ENCODE measurements at places on chromosomes 16 and 17.
A peak's percentile ranks its signal among the peaks of the same experiment; 100 is the strongest.

GRCh38 chr16:14087590-14088154 lies 16.6 kb downstream of the MRTFB start:
- no peak for DNase-seq

DNA sequence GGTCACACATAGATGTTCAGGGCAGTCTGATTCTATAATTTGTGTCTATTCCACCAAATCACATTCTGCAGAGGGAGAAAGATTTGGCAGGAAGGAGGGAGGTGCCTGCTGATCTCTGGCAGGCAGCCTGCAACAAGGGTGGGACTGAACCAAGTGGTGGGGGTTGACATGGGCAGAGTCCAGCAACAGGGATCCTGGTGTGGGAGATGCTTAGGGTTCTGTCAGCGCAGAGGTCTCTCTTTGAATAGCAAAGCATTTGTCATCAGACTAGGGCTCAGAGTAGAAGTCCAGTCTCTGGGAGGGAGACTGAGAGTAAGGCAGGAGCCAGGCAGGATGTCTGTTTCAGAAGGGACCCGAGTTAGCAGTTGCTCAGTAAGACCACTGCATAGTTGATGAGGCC lies 94.6 kb downstream of the UTP18 start:
- no peak for DNase-seq

DNA sequence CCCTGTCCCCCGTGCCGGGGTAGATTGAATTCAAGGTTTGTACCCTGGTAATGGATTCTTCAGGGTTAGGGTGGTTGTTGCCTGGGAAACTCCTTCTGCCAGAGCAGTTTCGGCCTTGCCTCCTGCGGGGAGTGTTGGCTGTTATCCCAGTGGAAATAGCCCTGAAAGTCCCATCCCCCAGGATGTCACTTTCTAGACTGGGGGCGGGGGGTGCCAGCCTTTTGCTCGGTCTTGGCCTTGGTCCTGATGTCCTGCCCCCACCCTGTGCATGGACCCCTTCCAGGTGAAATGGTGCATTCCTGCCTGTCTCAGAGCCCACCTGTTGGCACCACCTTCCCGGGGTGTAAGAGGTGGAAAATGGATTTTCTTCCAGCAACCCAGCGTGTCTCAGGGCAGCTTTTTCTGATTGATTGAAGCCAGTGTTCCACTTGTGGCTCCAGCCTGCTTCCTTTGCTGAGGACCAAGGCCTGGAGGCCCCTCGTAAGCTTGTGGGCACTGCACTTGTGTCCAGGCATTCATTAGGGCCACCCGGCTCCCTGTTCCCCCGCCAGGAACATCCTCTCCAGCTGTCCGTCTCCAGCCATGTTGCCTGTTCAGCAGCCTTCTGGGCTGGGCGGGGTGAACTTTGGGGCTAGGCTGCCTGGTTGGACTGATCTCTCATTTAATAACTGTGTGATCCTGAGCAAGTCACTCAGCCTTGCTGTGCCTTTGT lies 25.6 kb downstream of the MGAT5B start:
- no peak for DNase-seq

DNA sequence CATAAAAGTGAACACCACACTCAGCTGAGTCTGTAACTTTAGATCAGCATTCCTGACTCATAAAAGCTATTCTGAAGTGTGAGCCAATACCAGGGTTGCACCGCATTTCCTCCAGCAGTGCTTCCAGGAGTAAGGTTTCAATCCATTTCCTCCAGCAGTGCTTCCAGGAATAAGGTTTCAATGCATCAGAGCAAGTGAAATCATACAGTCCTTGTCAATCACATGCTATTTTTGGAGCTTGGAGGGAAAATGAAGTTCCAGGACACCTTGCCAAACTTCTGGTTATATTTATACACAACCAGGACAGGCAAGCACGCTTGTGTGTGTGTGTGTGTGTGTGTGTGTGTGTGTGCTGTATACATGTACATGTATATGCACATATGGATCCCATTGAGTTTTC lies 327.6 kb downstream of the GRIN2A start:
- no peak for DNase-seq

DNA sequence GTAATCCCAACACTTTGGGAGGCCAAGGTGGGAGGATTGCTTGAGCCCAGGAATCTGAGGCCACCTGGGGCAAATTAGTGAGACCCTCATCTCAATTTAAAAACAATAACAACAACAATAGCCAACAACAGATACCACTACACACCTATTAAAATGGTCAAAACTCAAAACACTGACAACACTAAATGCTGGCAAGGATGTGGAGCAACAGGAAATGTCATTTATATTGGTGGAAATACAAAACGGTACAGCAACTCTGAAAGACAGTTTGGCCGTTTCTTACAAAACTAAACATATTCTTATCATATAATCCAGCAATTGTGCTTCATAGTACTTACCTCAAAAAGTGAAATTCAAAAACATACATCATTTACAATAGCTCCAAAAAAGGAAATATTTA lies 57.7 kb downstream of the DNAH3 start:
- no peak for DNase-seq

DNA sequence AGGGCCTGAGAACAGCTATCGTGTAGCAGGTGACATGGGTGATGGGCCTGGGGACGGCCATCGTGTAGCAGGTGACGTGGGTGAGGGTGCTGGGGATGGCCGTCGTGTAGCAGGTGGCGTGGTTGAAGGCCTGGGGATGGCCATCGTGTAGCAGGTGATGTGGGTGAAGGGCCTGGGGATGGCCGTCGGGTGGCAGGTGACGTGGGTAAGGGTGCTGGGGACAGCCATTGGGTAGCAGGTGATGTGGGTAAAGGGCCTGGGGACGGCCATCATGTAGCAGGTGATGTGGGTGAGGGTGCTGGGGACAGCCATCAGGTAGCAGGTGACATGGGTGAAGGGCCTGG lies 15.5 kb downstream of the TPSD1 start:
- DNase-seq: no peak

GRCh38 chr17:8220783-8221662 lies 10.6 kb upstream of the AURKB start:
- peak; percentile 88 for DNase-seq

DNA sequence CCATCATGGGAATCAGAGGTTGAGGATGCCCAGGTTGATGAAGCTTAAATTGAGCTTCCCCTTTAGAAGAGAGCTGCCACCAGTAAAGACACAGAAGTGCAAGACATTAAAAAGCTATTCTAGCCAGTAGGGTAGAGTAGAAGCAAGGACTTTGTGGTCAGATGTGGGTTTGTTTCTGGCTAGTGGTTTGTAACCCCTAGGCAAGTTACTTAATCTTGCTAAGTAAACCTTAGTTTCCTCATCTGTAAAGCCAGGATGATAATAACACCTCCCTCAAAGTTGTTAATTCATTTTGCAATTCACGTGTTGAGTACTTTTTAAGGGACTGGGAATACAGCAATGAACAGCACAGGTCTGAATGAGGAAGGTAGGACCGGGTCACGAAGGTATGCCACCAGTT lies 3.6 kb downstream of the SNTB2 start:
- no peak for DNase-seq

DNA sequence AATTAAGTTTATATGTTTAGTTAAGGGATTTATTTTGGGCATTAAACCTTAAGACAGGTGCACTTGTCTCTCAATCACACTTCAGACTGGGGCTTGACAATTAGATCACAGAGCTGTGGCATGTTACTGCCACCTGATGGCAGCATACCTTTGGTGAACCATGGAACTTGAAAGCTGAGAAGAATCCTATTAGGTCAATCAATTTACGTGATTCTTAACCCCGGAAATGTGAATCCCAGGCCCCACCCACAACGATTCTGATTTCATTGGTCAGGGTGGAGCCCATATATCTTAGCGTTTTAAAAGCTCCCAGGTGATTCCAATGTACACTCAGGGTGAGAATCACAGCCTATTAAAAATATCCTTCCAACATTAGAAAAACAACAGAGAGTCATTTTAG lies 91.0 kb downstream of the GSG1L start:
- no peak for DNase-seq

GRCh38 chr17:76131051-76131691 lies 9.9 kb downstream of the FOXJ1 start:
- no peak for DNase-seq

GRCh38 chr16:66693149-66693548 lies 3.4 kb downstream of the CMTM4 start:
- no peak for DNase-seq

GRCh38 chr17:63609816-63610573 lies 9.3 kb downstream of the TACO1 start:
- no peak for DNase-seq

GRCh38 chr17:83136156-83136555 lies 56.7 kb downstream of the METRNL start:
- no peak for DNase-seq

GRCh38 chr16:1430214-1430758 lies 592 bp upstream of the PERCC1 start:
- DNase-seq: no peak

DNA sequence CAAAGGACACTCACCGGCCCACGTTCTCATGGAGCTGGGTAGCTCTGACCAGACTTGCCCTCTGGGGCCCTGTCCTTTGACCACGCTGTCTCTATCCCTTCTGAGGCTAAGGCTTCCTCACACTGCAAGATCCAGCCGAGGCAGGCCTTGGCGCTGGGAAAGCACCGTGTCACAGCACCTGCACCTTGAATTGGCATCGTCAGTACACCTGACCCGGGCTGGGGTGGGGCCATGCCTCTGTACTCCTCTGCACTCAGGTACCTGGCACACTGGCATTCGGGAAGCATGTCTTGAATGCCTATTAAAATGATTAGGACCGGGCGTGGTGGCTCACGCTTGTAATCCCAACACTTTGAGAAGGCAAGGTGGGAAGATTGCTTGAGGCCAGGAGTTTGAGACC lies 6.0 kb downstream of the TBC1D24 start:
- no peak for DNase-seq

DNA sequence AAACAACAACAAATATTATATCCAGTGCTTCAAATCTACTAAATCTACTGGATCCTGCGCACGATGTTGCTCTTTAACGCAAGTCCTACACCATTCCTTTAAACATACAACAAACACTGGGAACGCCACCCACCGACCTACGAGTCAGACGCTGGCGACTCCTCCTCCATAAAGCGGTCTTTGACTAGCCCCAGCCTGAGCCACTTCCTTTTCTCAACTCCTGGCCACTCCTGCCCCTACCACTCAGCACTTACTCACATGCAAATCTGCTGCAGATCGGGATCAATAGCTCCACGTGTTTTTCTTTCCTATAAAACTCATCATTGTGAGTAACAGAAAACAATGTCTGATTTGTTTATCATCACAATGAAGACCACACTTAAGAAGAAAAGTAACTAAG lies 32.8 kb upstream of the MNT start:
- DNase-seq: no peak

- DNase-seq: no peak
Observed at GRCh38 chr16:25544294-25544693, 147.5 kb upstream of the HS3ST4 start.

GRCh38 chr17:8375738-8376259 lies 705 bp downstream of the KRABD2 start:
- no peak for DNase-seq

DNA sequence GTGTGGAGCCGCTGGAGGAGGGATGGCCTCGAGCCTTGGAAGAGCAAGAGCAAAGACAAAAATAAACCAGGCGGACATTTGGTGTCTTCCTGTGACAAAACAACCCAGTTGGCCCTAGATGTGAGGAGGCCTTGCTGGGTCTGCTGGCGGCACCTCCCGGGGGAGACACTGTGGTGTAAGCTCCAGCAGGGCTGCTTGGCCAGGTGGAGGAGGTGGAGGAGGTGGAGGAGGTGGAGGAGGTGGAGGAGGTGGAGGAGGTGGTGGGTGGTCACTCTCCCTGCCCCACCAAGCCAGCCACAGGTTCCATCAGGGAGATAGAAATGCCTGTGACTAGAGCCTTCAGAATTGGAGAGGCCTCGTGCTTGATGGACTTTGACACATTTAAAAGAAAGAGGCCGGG lies 32.1 kb downstream of the DBNDD1 start:
- DNase-seq: no peak

DNA sequence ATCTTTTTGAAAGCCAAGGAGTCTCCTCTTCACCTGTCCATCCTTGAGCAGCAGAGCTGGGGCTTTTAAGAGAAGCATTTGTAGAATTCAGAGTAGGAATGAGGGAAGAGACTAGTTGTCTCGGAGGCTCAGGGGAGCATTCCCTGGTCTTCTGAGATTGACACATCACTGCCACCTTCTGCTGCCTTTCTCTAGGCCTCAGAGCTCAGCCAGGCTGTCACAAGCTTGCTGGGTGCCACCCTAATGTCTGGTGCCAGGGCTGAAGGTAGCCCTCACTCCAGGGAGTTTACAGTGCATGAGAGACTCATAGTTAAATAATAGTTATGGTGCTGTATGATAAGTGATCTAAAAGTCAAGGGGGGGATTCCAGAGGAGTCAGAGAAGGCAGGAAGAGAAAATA lies 39.7 kb downstream of the B9D1 start:
- DNase-seq: no peak

DNA sequence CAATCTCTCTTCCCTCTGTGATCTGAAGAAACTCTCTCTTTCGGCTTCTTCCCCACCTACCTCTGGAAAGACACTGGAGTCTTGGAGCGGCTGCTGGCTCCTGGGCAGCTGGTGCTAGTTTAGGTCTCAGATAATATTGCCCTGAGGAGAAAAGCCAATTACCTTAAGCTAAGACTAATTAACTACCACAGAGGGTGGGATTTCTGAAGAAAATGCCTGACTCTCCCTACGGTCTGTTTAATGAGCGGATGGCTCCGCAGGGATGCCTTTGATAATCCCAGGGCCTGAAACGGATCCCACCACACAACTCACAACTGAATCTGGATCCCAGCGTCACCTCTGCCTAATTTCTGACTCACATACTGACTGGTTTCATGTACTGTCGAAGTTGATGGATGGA lies 127.0 kb upstream of the NLRP1 start:
- DNase-seq: no peak

DNA sequence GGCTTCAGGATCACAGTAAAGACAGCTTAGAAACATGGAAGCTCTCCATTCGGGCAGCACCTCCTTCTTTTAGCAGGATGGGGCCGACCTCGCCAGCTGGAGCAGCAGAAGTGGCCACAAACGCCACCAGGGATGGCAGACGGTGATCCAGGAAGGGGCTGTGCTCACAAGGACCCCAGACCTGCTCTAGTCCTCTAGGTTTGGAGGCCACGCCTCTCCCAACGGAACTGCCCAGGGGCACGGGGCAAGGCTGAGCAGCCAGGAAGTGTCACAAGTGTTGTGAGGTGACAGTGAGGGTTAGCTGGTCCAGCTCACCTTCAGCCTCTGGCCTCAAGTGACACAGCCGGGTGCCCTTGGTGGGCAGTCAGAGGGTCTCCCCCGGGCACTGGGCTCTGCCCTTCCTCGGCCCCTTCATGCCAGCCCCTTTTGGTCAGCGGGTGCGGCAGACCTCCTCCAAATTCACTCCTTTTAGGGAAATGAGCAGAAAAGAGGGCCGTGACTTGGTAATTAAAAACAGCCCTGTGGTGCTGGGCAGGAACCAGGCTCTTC lies 20.4 kb downstream of the CEP295NL start:
- no peak for DNase-seq
